MV-4-11 (cell line): ENCODE measurements at places on chromosomes 7 and 10.
A peak's percentile ranks its signal among the peaks of the same experiment; 100 is the strongest.

DNA sequence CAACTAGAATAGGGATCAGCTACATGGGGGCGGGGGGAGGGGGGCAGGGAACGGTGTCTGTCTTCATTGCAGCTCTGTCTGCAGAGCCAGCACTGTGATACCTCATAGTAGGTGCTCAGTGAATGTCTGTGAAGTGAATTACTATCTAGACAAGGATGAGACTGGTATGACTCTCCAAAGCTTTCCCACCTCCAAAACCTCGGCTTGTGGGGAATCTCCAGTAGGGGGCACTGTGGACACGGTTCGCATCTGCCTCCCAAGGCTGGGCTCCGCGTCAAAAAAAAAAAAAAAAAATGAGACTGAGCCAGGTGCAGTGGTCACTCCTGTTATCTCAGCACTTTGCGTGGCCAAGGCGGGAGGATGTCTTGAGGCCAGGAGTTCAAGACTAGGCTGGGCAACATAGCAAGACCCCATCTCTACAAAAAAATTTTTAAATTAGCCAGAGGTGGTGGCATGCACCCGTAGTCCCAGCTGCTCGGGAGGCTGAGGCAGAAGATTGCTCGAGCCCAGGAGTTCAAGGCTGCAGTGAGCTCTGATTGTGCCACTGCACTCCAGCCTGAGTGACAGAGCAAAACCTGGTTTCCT lies 9.6 kb downstream of the TRIM56 start:
- DNase-seq = no peak

DNA sequence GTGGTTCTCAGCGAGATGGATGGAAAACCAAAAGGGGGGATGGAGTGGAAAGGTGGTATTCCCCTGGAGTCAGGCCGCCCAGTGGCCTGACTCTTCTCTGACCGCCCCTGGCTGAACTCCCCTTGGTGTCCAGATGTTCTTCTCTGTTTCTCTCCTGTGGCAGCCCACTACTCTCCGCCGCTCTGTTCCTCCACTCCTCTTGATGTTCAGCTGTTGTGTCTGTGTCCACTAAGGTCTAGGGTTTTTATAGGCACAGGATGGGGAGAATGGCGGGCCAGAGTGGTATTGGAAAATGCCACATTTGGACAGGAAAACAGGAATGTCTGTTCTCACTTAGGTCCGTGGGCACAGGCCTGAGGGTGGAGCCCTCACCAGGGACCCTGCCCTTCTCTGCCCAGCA lies 954.3 kb upstream of the MBL2 start:
- DNase-seq = no peak

GRCh38 chr7:131819891-131820290 lies 263.5 kb upstream of the PODXL start:
- no peak for DNase-seq

DNA sequence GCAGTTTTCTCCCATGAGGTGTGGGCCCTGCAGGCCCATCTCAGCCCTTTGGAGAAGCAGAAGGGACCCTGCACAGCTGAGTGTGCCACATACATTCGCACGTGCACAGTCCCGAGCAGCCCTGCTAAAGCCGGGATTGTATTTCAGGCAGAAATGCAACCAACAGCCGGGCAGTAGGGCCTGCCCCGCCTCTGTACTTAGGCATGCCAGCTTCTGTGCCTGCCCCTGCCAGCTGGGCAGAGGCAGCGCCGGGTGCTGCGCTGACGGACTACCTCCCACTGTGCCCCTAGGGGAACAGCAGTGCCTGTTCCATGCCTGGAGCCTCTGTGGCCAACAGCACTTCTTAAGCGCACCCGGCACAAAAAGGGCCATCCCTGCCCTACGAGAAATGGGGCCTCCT lies 170.3 kb downstream of the NEURL1 start:
- no peak for DNase-seq

DNA sequence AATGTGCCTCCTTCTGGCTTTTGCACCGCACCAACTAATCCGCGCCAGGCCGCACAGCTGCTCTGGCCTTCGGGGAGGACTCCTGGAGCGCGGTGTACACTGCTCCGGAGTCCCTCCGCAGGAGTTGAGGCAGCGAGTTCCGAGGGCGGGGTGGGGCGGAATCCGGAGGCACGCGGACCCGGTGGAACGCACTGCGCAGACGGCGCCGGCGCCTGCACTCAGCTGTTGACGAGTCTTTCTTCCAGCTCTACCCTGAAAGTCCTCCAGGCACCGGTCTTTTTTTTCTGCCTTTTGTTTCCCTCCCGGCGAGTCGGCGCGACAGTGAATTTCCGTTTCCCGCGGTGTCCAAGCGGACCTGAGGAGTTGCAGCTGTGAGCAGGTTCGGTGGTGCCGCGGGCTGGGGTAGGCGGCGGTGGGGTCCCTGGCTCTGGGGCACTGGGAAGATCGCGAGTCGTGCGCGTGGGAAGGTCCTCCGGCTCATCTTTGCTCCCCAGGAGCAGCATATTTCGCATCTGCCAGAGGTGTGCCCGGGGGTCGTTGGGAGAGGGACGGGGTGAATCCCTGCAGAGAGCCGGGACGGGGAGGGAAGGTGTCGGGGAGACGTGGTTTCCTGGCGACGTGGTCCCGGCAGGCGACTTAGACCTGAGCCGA lies 44.1 kb downstream of the SFTPD start:
- peak; percentile 32 for DNase-seq

DNA sequence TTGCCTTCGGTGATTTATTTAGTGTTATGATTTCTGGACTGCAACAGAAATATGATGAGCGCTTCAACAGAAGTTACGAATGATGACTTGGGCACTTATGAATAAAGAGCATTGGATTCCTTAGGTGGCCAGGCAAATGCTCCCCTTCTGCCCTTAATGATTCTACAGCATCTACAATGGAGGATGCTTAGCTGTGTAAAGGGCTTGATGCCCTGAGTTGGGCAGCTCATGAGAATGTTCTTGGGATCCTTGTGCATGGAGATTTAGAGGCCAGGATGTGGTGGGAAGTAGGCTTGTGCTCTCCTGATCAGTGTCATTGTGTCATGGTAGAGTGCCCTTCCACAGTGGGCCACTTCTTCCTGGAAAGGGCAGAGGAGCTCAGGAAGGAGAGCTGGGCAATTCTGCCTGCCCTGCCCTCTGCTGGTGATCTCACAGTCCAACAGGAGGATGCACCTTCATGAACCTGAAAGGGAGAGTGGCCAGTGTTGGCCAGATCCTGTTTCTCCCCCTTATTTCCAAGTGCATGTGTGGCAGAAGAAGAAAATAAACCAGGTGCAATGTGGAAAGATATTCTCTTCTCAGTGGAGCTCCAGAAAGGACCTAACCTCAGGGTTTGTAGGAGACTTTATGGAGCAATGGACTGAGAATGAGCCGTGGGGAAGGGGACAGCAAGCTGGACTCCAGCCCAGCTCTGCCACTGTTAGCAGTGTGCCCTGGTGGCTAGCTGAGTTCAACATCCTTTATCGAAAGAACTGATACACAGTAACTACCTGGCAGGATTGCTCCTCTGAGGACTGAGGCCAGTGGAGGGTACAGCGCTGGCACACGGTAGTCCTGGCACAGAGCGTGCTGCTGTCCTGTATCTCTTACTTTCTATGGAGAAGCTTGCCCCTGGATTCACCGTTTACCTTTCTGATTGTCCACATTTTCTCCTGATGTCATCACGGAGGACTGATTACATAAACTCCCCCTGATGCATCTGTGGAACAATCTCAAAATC lies 182.9 kb downstream of the BMPER start:
- DNase-seq = no peak

DNA sequence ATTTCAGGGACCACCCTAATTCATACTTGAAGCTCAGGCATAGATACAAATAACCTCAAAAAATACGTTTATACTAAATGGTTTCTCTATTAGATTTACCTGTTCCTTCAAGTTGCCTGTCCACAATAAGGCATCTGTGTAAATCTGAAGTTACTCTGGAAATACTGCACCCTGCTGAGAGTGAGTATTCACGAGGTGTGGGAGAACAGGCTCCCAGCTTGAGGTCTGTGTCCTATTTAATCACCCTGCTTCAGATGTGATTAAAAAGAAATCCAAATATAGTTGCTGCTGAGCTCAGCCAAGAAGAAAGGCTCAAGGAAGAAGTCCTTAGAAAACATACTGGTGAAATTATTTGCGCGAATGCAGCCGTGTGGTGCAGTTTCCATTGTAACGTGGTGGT lies 136.8 kb downstream of the KLF6 start:
- DNase-seq = no peak

- DNase-seq = no peak
Measured at GRCh38 chr10:95467162-95467599, 94.0 kb downstream of the SORBS1 start.

- peak; percentile 51 for DNase-seq
Measured at GRCh38 chr10:12018438-12019282, 23.9 kb downstream of the UPF2 start.

GRCh38 chr7:66409493-66409892 lies 204.4 kb downstream of the TPST1 start:
- DNase-seq = no peak

DNA sequence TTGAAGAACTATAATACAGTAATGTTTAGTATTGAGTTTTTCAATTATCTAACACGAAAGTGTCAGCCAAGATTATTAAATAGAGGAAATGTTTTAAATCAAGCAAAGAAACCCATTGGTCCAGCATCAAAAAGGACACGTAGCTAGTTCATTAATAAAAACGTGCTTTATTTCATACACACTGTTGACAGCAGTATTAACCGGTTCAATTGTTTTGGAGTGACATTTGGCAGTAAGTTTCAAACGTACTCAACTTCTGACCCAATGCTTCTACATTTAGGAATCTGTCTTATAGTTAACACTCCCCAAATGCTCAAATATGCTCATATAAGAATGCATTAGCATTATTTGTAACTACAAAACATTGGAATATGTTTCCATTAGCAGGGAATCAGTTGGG lies 41.3 kb downstream of the SLC16A12 start:
- DNase-seq = no peak

- no peak for DNase-seq
Measured at GRCh38 chr10:72090326-72090725, 2.0 kb upstream of the SPOCK2 start.

DNA sequence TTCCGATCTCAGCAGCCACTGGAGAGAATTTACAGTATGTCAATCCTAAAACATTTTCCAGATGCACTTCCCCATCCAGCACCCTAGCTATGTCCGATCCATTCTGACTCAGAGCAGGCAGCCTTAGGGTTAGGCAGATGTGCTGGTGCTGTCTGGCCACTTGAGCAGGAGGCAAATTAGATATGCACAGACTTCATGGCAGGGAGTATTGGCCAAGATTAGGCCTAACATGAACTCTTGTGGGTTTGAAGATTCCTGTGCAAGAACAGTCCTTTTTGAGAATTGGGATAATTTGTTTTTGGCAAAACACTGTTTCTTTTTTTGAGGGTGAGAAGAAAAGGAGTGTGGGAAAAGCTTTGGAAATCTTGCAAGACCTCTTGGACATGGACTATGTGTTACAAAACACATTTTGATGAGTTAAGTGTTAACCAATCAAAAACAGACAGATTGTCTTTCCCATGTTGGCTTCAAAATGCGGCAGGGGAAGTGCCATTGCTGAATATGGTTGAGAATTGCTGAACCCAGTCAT lies 218.6 kb upstream of the INHBA start:
- DNase-seq = peak; percentile 31

DNA sequence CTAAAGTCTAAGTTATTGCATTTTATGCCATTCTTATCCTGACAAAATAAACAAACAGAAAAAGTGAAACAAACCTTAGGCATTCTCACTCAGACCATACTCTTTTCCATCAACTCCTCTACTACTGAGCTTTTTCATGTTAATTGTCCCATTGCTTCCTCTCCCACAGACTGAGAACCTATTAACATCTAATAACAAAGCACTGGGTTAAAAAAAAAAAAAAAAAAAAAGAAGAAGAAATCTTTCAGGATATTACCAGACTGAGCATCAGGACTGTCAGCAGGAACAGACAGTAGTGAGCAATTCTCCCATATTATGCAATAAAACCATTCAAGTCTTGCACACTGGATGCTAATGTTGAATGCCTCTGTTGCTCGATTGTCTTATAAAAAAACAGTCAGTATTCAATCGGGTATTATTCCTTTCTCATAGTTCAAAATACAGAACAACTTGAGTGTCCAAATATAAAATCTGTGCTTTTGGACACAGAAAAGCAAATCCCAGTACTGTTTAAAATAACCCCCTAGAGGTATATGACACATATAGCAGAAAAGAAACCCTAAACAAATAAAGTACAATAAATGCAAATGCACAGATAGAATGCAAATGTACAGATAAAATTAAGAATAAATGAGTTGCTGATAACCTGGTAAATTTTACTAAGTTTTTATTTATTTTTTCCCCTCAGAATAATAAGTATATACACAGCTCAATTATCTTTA lies 531.3 kb upstream of the LRRTM3 start:
- DNase-seq = no peak

DNA sequence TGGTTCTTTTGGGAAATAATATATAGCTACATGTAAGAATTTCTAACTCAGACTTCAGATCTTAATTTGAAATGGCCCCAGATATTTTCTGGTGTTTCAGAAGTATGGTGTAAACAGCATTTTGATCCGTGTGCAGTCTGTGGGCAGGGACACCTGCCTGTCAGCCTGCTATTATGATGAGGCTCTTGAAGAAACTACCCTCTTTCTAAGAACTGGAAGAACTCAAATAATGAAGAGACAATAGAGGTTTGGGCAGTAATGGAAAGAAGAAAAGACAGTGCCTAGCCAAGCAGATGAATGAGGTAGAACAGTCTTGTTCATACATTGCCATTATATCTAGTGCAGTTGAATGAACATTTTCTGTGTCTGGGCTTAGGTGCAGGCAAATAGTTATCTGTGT lies 256.6 kb downstream of the ARHGAP21 start:
- no peak for DNase-seq

GRCh38 chr7:37282927-37283326 lies 165.7 kb downstream of the ELMO1 start:
- DNase-seq = no peak

DNA sequence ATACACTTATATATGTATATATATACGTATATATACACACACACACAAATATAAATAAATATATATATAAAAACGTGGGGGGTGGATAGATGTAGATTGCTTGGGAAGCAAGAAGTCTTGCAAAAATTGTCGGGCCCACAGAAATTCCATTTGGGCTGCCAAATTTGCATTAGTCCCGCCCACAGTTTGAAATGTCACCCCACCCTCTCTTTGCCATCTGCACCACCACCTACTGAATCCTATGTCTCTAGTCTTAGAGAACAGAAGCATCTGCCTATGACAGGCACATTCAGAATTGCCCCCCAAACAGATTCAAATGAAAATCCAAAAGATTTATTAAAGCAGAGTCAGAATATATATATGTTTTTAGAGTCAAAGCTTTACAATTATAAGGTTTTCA lies 25.6 kb upstream of the CACNA2D1 start:
- DNase-seq = no peak

GRCh38 chr10:102988404-102989314 lies 70.6 kb downstream of the CNNM2 start:
- DNase-seq = no peak

DNA sequence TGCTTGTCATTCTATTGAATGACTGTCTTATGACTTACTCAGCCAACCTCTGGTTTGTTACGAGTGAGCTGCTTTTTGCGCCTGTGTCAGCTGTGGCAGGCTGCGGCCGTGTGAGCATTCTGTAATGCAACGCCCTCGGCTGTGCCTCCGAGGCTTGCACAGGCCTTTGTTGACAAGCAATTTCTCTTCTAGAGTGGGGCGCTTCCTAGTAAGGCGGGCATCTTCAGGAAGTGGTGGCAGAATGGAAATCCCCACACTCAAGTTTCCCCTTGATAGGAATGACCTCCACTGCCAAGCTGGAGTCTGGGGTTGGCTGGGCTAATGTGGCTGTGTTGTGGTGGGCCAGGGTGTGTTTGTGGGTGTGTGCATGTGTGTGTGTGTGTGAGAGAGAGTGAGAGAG lies 20.2 kb upstream of the TMEM178B start:
- DNase-seq = no peak

GRCh38 chr7:31456646-31457368 lies 57.1 kb upstream of the ITPRID1 start:
- no peak for DNase-seq

GRCh38 chr10:98134431-98135221 lies at the start of gene R3HCC1L:
TSS of gene R3HCC1L (plus strand) at chr10:98134657. CDS start at chr10:98208115, 73,458 bp downstream.
- DNase-seq = peak; percentile 83
